Activated naive CD4-positive, alpha-beta T cell (primary cell): ENCODE measurements at places on chromosomes 2 and 18.

DNA sequence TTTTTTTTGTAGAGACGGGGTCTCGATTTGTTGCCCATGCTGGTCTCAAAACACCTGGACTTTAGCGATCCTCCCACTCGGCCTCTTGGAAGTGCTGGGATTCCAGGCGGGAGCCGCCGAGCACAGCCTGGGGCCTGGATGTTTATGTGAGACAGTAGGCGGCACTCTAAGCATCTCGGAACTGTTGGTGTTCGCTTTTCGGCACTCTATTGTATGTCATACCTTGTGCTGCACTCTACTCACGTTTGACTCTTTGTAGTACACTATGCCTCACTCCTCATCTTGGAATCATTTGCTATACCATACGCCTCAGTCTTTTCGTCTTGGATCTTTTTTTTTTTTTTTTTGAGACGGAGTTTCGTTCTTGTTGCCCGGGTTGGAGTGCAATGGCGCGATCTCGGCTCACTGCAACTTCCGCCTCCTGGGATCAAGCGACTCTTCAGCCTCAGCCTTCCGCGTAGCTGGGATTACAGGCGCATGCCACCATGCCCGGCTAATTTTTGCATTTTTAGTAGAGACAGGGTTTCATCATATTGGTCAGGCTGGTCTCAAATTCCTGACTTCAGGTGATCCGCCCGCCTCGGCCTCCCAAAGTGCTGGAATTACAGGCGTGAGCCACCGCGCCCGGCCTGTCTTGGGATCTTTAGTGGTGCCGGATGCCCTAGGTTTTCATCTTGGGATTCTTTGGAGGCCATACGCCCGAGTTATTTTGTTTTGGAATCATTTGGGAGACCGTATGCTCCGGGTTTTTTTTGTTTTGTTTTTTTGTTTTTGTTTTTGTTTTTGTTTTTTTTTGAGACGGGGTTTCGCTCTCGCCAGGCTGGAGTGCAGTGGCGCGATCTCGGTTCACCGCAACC lies 24.2 kb upstream of the ZDBF2 start:
- no peak for DNase-seq

GRCh38 chr2:105842555-105842954 lies 97.8 kb downstream of the NCK2 start:
- DNase-seq = no peak

DNA sequence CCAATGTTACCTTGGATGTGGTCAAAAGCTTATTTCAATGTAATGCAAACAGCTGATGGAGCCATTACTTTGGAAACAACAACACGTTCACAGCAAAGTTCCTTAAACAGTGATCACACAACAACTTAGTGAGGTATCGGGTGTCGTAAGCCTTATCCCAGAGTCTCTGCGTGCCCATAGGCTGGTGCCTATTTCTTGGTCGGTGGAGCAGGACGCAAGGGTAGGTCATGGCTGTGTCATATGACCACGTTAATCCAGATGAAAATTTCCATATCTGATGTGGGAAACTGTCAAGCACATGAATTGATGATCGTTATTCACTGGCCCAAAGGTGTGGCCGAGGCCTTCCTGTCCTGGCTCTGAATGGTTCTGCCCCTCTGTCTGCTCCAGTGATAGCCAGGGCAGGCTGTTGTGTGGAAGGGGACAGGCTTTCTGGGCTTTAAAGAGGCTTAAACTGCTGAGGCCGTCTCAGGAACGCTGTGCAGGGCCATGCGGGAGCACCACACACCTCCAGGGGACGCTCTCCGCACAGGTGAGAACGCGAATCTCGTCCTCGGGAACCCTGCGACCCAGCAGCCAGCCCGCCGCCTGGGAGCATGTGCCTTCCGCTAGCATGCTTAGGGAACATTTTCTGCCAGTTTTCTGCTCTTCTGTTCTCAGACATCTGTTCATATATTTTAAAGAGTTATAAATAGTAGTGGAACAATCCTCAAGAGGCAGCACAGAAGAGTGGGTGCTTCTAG lies 90.6 kb downstream of the KCTD1 start:
- no peak for DNase-seq

DNA sequence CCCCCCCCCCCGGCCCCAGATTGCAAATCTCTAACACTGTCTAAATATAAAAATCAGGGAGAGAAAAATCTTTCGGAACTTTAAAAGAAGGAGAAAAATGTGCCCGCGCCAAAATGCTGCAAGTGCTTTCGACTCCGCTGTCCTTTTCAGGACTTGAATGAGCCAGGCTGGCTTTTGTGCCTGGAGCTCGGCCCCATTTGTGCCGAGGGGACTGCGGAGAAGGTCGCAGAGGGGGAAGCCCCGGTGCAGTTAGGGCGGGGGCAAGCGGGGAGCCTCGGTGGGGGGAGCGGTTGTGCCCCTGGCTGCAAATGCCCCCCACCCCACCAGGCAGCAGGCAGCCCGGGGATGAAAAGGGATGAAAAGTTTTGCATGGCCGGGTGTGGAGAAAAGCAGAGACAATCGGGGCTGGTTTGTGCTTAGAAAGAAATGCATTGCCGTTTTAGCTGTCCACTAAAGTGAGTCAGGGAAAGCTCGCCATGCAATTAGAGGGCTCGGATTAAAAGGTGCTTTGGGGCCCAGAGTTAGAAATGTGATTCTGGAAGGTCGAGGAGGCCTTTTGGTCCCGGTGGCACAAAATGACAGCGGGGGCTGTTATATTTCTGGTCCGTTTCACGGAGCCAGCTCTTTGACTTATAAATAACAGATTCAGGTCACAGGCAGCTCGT lies 1.6 kb downstream of the INHBB start:
- DNase-seq = no peak

DNA sequence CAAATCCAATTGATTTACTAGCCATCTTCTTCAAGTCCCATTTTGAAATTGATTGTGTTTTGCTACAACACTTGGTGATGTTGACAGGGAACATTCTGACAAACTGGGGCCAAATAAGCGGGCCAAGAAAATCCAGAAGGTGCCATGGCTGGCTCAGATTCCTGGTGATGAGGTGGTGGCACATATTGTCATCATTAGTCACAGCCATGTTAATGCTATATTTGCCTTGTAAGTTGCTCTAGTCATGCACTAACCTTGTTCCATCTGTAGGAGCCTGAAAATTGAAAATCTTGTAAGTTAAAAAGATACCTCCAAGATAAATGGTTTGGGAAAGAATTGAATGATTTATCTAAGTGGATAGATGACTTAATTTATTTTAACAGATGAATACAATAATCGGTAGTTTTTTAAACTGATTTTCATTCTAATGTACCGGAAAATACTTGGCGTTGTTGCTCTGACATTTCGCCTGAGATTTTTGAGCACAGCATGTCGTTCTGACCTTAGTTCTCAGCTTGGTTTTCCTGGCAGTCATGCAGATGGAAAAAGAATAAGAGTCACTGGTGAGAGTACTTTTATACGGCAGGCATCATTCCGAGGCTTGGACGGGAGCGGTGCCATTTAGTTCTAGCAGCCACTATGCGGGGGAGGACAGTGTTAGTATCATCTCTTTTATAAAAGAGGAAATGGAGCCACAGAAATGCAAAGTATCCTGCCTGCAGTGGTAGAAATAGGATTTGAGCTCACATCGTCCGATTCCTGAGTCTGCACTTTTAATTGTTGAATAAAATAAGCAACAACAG lies 133.9 kb downstream of the ZNF532 start:
- no peak for DNase-seq

DNA sequence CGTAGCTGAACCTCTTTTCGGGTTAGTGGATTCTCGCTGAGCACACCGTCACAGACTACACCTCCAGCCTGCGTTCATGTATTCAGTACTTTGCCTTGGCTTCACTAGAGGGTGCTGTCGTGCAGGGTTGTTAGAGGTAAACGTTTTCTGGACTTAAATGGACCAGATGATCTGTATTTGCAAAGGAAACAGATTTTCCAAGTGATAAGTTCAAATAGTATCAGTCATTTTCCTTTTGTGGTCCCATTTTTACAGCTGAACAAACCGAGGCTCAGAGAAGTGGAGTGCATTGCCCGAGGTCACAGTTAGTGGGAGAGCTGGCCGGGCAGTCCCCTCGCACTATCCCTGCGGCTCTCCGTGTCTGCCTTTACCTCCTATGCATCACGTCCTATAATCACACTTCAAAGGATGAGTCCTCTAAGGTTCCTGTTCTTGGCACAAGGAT lies 125.9 kb downstream of the MAP4K4 start:
- DNase-seq = peak; percentile 44

GRCh38 chr2:239017491-239018098 lies 169.7 kb downstream of the TWIST2 start:
- DNase-seq = no peak

DNA sequence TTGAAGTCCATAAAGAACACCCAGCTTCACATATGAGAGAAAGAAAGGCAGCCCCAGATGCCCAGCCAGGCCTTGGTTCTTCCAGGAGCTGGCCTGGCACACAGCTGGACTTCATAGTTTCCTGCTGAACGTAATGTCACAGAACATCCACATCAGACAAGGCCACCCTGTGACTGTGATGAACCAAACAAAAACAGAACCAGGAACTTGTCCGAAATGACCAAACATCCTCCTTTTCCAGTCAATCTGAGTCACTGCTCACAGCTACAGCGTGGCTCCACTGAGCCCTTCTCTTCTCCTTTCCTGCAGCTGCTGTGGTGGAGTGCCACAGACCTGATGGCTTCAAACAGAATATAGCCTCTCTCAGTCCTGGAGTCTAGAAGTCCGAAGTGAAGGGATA lies 45.4 kb upstream of the PAPOLG start:
- no peak for DNase-seq

DNA sequence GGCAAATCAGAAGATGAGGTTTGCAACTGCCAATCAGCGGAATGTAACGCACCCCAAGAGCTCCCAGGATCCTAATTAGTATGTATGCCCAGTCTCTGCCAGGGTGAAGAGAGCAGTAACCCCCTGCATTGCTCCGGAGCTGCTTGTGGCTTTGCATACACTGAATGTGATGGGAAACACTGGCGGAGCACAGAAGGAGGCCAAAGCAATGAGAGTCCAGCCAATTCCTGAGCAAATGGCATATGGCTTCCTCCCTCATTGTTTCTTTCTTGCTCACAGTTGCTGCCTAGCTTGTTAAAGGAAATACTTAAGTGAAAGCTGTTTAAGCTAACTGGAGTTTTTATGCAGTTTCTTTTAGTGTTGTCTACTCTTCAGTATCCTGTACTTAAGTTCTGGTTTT lies 343.5 kb upstream of the NT5C1B start:
- DNase-seq = no peak

DNA sequence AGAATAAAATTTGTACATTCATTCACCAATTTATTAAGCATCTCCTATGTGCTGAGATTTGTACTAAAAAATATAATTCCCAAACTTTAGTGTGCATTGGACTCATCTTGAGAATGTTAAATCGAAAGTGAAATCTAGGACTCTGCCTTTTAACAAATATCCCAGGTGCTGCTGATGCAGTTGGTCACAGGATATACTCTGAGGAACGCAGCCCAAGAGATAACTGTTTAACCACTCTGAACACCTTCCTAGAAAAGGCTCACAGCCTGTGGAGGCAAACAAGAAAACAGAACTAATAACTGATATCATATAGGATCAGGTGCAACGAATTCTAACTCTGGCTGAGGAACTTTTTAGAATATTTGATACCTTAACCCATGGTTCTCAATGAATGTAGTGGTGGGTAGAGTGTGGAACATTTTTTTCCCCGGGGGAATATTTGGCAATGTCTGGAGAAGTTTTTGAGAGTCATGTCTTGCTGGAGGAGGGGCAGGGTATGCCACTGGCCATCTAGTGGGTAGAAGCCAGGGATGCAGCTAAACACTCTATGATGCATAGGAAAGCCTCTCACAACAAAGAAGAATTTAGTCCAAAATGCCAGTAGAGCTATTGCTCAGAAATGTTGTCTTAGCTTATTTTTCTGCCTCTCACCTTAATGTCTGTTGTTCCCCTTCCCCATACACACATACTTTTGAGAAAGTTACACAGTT lies 96.5 kb downstream of the EHBP1 start:
- no peak for DNase-seq

- no peak for DNase-seq
These were observed 136.2 kb upstream of the MGAT5 start for GRCh38 chr2:134117676-134118075.

DNA sequence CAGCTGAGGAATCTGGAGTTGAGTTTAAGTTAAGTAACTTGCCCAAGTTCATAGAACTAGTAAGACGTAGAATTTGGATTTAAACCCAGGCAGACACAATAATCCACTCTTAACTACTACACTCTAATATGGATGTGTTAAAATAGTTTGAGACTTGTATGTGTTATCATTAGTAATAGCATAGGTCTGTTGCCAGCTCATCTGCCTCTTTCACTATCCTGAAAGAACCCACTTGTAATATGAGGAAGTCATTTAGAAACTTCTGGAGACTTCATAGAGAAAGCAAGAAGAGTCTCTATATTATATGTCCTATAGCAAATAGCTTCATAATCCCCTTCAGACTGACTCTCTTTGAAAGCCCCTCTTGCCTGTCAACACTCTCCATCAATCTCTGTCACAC lies 43.0 kb upstream of the ACADL start:
- no peak for DNase-seq

DNA sequence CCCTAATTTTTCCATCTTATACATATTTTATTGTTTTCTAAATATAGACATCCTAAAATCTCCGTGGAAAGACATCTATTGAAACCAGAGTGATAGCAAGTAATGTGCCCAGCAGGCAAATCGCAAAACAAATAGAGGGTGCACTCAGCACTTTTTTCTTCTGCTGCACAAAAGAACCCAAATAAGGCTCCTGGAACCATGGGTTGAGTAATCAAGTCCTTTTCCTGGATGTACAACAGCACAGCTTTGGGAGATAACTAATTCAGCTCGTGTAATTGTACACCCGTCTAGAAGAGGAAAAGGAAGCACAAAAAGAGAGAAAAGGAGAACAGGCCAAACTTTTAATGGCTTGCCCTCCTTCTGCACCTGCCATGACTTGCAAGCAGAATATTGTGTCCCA lies 126.9 kb upstream of the TLK1 start:
- DNase-seq = no peak

- DNase-seq = no peak
These were observed 115.1 kb upstream of the PELI1 start for GRCh38 chr2:64259312-64259711.

DNA sequence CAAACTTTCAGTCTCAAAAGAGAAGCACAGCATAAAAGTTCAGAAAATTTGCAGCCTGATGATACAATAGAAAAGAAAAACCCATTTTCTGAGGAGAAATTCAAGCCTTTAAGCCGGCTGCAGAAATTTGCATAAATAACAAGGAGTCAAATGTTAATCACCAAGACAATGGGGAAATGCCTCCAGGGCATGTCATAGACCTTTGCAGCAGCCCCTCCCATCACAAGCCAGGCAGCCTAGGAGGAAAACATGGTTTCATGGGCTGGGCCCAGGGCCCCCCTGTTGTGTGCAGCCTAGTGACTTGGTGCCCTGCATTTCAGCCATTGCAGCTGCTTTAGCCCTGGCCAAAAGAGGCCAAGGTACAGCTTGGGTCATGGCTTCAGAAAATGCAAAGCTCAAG lies 54.1 kb upstream of the CAVIN2 start:
- DNase-seq = no peak

GRCh38 chr2:217466104-217466503 lies 536.7 kb downstream of the TNS1 start:
- no peak for DNase-seq

- DNase-seq = no peak
These were observed 25.4 kb downstream of the PTGR3 start for GRCh38 chr18:75183524-75183923.
